ENCODE measurements at places on chromosomes 5 and 9.

DNA sequence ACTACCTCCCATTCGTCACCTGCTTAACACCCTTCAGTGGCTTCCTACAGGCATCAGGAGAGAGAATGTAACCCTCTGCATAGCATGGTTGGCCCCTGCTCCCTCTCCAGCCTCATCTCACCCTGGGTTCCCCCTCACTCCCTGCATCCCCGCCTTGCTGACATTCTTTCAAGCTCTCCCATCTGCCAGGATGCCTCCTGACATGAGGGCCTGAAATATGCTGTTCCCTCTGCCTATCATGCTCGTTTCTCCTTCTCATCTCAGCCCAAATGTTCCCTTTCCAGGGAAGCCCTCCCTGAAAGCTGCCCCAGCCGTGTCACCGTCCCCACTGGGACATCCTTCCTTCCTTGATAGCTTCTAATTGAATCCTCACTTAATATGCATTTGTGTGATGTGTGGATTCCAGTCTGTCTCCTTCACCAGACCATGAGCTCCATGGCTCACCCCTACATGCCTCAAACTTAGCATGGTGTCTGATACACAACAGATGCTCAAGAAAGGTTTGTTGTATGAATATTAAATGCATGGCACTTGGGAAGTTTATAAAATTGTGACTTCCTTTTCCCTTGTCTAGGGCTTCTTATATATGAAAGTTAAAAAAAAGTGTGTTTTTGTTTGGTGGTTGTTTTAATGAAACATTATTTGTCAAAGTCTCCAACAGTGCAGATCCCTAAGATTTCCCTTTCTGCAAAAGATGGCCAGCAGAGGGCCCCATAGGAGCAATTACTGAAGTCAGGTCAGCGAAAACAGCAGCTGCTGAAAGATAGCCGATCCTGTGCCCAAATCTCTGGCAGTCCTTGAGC, 7.3 kb upstream of the C5orf58 start:
- peak; percentile 67 for DNase-seq

- DNase-seq: no peak
These were observed 10.8 kb downstream of the KIF24 start for GRCh38 chr9:34318163-34318790.

DNA sequence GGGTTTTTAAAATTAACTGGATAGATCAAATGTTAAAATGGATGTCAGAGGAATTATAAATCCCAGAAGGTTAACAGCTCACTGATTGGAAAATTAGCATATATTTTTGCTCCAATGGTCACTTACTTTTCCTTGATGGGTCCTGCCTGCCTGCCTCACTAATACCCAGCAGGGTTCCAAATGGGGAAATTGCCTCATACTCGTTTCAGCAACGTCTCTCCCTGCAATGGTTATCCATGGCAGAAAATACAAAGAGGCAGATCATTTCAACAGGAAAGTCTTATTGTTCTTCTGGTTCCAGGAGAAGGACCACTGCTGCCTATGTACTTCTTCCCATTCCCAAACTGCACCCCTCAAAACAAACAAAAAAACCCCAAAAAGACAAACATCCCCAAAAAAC, 71.3 kb downstream of the ERP44 start:
- DNase-seq: no peak

GRCh38 chr5:170104299-170104698, 1.4 kb upstream of the FOXI1 start:
- no peak for DNase-seq

DNA sequence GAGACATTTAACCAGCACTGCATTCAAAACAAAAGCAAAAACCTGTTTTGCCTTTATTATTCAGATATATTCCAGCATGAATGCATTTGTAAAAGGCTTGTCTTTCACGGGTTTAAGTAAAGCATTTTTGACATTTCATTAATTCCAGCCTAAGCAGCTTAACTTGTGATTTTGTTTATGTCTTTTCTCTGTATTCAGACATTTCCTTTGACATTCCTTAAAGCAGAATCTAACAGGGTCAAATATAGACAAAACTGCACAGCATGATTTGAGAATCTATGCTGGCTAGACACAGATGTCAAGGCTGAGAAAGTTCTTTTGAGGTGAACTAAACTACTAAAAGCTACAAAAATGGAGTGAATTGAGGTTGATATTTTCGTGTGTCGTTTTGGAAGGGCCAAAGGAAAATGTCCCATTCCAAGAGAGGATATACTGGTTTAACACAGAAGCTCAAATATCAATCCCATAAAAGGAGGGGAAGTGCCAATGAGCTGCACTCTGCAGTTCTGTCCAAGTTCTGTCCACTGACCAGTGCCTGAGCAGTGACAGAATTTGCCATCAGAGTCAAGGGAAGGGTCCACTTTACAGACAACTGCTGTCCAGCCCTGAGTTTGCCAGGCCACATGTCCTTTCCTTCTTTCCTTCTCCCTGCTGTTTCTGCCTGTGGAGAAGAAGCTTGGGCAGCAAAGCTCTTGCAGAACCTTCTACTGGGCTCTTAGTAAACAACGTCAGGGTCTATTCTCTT, 198.7 kb upstream of the KLF9 start:
- DNase-seq: no peak

DNA sequence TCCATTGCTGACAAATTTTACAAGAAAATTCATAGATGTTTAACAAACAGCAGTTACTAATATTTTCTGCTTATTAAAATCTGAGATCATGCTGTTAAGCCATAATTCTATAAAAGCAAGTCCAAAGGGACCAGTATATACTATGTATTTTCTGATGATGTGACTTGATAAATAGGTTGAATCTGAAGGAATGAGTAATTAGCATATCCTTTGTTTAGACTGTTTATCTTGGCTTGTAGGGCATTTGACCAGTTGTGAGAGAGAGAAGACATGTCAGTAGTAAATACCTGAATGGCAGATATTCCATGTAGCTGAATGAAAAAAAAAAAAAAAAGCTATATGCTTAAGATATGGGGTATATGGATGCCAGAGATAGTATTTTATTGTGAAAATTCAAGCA, 14.6 kb downstream of the CPEB4 start:
- no peak for DNase-seq

DNA sequence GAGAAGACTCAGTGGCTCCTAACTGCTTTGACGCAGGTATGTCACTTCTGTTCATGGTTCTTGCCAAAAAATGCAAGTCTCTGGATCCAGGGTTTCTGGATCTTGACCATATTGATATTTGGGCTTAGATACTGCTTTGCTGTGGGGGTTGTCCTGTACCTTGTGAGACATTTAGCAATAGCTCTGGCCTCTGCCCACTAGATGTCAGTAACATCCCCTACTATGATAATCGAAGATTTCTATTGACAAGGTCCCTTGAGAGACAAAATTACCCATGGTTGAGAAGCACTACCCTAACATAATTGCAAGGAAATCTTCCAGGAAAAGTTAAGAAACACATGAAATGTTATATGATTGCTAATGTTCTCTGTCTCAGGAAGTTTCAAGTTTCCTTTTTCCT, 285.4 kb downstream of the TMEM232 start:
- no peak for DNase-seq

DNA sequence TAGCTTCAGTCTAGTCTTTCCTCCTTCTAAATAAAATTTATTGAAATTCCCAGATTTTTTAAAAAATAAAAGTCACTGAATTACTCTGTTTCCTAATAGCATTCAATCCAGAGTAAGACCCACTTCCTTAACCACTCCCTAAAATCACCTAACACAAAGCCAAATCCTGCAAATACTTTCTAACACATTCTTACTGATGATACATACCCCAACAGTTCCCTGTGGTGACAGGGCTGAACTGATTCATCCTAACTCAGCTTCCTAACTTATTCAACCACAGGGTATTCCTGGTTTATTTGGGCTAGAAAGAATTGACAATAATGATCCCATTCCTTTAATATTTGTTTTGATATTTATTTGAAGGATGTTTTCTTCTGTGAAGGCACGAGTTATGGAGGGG, 40.7 kb upstream of the ZNF300 start:
- no peak for DNase-seq

All from stimulated activated CD4-positive, alpha-beta T cell treated with anti-CD3 and anti-CD28 coated beads, Interleukin-2, amount 100 ng/mL, for 4 hours (primary cell).